GF-D8 (cell line): ENCODE measurements at places on chromosomes 5 and 9.
A peak's percentile ranks its signal among the peaks of the same experiment; 100 is the strongest.

DNA sequence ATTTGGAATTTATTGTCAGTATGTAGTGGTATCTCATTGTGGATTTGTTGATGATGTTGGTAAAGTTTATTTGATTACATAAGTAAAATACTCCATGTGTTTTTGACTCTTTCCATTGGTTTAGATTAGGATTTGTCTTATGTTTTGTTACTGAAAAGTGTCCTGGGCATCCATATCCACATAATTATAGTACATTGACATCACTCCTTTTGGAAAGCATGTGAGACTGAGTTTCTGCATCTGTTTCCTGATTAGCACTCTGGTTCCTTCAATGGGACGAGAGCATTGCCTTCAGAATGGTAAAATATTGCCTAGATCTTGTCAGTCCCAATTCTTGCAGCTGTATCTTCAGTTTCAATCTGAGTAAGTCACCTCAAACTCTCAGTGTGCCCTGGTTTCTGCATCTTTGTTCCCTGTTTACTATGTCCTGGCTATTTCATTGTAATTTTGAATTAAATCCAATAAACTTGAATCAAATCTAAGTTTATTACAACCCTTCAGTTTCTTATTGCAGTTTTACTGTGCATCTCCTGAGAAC lies 128.1 kb downstream of the FBXO38 start:
- no peak for DNase-seq

GRCh38 chr9:112005939-112006338 lies 109.3 kb downstream of the UGCG start:
- DNase-seq = no peak

DNA sequence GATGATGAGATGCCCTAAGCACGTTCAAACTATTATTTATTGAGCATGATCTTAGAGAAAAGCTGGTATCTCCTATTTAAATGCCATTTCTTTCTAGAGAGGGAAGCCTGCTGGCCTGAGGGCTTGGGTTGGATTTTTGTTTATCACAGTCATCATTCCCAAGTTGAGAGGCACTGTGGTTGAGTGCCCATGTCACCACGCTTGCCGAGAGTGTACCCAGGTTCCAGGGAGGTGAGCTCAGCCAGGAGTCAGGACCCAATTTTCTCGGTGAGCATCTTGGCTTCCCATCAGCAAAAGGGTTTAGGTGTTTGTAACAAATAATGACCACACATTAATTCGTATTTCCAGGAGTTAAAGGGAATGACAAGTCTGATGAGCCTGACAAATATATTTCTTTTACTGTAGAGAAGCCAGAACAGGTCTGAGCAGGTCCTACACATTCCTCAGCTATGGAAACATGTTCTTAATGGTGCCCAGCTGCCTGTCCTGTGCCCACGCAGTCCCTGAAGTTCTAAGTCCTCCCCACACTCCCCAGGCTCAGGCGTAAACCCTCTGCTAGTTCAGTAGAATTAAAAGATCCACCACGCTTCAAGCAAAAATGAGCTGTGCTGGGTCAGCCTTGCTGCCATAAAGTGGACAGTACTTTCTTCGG lies 258.9 kb upstream of the IRX2 start:
- no peak for DNase-seq

- DNase-seq = no peak
These were observed 253.4 kb downstream of the ARHGAP26 start for GRCh38 chr5:143023411-143024096.

- no peak for DNase-seq
These were observed 13.5 kb downstream of the SETX start for GRCh38 chr9:132341177-132341840.

DNA sequence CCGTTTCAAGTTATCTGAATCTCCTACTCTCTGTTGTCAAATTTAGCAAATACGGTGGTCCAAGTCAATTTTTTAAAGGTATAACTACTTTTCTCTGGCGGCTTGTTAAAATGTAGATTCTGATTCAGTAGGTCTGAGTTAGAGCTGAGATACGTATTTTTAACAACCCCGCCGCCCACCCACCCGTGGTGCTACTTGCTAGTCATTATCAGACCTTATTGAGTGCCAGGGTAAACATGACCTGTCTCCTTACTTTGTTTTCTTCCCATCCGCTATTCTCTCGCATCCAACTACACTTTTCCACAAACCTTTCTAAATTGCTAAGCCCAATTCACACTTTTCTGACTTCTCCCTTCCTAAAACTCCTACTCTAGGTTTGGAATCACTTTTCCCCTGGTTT lies 694 bp upstream of the PLAA start:
- no peak for DNase-seq

DNA sequence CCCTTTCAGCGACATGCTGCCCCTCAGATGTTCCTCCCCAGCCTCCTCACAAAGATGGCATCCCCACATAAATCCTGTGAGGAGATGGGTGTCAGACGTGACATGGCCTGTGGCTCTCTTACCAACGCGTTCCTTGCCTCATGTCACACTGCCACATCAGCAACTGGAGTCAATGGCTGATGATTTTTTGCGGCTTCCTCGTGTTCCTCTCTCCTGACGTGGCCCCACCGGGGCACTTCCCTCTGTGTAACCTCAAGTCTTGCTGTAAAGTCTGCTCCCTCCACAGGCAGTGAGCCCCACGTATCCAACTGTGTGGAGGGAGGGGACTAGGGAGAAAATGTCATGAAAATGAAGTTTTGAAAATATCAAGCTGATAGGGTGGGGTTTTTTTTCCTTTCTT lies 53.2 kb upstream of the SHISAL2B start:
- DNase-seq = peak; percentile 21

DNA sequence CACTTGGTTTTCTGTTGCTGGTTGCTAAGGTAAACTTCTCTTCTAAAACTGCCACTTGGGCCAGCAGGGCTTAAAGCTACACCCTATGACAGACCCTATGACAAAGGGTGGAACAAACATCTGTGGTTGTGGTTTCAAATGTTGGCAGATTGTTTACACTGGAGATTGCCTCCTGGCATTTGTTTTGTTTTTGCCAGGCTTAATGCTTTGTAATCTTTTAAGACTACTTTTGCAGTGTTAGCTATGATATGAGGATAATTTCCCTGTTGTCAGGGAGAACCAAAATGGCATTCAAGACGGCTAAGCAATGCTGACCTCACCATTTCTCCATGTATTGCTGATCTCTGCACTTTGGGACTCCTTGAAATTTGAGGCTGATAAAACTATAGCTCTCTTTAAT lies 50.3 kb downstream of the MAMDC2 start:
- no peak for DNase-seq

DNA sequence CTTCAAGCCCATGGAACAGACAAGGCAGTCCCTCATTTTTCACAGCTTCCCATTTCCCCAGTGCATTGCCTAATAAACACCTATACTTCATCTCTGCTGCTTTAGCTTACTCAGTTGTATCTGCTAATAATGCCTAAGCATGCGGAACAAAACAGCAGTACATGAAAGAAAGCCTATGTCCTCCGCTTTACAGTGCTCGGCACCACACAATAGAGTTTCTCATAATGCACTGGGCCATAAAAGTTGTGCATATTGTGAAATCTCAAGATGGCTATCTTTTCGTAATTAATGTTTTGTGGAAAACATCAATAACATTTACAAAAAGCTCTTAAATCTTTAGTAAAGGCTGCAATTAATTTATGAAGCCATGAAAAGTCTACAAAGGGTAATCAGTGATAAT lies 69.3 kb downstream of the DENND1A start:
- no peak for DNase-seq

DNA sequence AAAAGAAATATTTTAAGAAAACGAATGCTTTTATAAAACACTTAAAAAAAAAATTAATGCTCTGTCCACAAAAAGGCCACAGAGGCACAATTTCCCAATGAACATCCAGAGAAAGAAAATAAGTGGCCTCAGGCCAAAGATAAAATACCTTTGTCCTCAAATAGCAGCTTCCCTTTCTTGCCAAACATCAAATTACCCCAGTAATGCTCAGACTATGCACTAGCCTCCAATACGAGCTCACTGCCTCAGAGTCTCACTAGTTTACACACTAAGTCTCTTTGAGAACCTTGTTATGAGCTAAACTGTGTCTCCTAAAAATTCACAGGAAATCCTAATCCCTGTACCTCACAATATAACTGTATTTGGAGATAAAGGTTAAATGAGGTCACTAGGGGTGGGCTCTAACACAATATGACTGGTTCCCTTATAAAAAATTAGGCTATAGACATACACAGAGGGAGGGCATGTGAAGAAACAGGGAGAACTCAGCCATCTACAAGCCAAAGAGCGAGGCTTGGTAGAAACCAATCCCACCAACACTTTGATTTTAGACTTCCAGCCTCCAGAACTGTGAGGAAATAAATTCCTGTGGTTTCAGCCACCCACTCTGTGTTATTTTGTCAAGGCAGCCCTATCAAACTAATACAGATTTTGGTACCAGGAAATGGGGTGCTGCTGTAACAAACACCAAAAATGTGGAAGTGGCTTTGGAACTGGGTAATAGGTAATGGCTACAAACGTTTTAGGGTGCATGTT lies 4.4 kb downstream of the MPDZ start:
- DNase-seq = no peak

GRCh38 chr5:136399527-136399926 lies 34.2 kb upstream of the TRPC7 start:
- no peak for DNase-seq

- DNase-seq = no peak
These were observed 73.7 kb downstream of the UBE2QL1 start for GRCh38 chr5:6522331-6522730.

DNA sequence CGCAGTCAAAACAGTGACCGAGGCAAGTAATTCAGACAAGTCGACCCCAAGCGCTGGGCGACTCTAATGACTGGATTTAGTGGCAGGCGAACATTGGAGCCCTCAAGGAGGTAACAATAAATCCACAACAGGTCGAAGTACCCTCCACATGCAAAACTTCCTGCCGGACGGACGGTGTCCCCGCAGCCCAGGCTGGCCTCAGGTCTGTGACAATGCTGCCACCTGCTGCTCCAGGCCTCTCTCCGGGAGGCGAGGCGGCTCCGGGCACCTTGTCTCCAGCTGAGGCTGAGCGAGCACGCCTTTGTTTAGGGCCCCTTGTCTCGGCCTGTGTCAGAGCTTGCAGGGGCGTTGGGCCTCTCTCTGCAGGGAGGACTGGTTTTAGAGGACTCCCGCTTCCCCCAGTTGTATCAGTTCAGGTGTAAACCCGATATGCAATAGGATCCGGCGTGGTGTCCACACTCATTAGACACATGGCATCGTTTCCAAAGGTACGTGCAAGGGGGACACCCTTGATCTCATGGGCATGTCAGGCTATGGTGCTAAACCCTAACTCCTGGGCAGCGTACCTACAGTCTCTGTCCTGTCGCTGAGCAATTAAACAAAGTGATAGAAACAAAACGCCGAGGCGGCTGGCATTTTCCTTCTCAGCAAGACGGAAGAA lies 628.0 kb upstream of the ADAMTS16 start:
- no peak for DNase-seq

- DNase-seq = no peak
These were observed 303.8 kb downstream of the KIAA0825 start for GRCh38 chr5:94314460-94315131.

- no peak for DNase-seq
These were observed 2.3 kb upstream of the MAN1B1 start for GRCh38 chr9:137084526-137084925.

GRCh38 chr9:72986522-72987116 lies 33.8 kb upstream of the ALDH1A1 start:
- DNase-seq = no peak

DNA sequence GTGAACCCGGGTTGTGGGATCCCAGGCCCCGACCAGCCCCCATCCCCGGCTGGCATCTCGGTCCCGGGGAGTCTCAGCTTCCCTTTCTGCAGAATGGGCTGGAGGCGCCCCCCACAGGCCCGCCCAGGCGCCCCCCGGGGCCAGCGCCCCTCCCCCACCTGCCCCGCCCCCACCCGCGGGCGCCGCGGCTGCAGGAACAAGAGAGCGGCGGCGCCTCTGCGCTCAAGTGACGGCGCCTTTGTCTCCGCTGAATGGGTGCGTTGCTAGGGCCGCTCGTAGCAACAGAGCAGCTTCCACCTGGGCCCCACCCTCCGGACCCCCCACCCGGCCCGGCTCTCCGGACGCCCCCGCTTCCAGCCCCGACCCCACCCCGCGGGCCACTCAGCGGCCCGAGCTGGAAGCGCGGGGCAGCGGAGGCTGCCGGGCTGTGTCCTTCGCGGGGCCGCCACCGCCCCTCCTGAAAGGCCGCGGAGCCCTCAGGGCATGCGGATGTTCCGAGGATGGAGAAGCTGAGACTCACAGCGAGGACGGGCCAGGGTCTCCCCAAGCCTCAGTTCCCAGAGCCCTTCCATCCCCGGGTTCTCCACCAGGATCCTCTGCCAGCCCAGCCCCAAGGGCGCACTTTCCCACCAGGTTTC lies 27.5 kb downstream of the ADGRD2 start:
- no peak for DNase-seq

DNA sequence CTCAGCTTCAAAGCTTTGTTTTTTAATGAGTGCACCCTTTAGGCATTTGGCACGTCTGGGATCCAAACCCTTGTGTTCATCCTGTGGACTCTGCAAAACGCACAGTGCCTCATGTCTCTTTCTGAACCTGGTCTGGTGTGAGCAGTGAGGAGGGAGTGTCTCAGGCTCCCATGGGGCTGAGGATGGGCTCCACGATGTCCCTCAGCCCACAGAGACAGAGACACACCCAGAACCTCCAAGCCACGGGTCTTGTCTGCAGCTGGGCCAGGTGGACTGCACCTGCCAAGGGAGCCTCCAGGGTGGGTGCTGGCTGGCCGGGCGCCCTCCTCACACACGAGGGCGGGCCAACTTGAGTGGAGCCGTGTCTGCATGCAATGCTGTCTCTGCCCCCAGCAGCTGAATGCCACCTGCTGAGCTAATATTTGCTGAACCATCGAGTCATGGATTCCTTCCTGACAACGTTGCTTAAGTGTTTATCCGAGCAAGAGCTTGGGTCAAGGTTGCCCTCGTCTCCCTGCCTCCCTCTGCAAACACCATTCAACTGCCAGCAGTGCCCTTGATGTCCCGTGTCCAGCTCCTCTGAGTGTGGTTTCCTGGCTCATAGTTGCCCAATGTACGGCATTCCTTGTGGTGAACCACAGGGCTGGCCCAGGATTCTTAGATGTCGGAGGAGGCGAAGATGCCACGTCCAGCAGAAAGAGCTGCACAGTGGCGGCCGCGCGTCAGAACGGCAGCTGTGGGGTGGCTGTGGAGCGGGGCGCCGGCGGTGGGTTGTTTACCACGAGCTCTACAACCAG lies 31.4 kb upstream of the LPCAT1 start:
- peak; percentile 54 for DNase-seq

DNA sequence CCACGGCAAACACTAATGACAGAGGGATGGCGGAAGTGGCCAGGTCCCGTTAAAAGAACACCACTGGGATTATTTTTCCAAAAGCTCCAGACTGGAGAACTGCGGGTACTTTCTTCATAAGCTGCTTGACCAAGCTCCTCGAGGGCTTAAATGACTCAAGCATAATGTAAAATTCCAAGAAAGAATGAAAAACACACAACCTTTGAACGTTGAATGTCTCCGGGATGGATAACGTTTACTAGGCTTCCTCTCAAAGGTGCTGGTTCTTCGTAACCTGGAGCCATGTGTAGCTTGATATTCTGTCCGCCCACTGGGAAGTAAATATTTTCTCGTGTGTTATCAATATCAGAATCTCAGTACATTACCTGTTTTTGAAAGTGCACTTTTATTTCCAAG lies 67.6 kb downstream of the EPB41L4B start:
- no peak for DNase-seq
